ENCODE measurements at places on chromosomes 1 and 21.

GRCh38 chr1:204961765-204962419, 81.1 kb upstream of the CNTN2 start:
- no peak for DNase-seq

DNA sequence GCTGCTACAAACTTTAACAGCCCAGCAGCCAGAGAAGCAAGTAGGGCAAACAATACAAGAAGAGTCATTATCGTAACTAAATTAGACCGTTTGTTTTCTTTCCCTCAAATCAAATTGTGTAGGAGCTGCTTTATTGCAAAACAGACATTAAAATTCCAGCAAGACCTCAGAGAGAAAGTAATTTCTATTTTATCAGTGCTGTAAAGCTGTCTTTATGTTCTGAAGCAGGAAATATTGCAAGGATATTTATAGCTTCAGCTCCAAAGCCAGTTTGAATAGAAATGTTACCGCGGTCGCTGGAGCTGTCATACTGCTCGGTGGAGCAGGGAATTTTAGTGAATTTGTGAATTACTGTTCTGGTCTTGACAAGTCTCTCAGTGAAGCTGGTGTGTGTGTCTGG, 503.8 kb upstream of the PLXNA2 start:
- no peak for DNase-seq

DNA sequence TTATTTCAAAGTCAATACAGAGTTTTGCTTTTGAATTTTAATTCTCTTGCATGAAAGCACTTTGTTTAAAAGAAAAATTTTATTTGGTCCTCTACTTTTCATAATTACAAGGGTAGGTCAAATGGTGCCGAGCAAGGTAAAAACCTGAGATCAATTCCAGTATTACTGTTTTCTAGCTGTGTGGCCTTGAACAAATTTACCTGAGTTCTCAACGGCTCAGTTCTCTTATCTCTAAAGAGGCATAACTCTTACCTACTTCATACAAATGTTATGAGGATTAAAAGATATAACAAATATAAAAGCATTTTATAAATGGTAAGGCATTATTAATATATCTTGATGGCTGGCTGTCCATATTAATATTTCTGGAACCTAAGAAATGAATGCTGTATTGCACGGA, 42.5 kb downstream of the USP24 start:
- DNase-seq = no peak

DNA sequence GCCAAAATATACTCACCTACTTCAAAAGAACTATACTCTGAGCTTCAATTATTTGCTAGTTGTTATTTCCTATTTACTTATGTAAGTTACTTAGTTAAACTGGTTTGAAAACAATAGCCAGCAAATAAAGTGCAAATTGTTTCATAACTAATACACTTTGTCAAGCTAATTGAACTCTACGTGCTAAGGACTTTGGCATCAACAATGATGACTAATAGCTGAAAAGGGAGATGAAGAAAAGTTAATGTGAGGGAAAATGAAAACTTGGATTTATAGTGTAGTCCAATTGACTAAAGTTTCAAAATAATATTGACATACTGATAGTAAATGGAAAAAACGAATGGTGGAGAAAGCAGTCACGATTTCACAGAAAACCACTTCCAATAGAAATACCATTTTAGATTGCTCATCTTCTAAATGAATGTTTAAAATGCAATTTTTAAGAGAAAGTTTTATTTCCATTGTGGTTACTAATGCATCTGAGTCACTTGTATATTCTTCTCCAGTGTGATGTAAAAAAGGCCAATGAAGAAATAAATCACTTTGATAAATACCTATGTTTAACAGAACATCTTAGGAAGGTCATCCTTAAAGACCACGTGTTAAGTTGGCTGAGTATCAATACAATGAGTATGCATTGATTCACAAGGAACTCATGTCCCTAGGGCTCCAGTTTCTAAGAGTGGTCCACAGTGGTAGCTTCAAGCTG, 455.2 kb downstream of the LTN1 start:
- no peak for DNase-seq

DNA sequence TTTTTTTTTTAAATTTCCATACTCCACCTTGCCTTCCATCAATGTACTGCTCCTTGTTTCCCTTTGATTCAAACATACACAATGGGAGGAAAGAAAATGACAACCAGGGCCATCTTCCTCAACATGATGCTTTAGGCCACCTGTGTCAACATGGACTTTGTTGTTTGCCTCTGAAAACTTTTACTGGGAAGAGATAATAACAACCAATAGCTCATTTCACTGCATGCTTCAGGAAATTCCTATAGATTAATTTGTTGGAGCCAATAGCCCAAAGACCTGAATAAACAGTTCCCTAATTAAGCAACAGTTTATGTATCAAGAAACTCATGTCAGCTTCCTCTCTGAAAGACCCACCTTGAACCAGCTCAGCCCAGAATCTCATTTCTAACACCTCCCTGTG, 3.2 kb downstream of the KRTAP15-1 start:
- DNase-seq = no peak

GRCh38 chr1:203284411-203285123, 20.8 kb upstream of the BTG2 start:
- no peak for DNase-seq

DNA sequence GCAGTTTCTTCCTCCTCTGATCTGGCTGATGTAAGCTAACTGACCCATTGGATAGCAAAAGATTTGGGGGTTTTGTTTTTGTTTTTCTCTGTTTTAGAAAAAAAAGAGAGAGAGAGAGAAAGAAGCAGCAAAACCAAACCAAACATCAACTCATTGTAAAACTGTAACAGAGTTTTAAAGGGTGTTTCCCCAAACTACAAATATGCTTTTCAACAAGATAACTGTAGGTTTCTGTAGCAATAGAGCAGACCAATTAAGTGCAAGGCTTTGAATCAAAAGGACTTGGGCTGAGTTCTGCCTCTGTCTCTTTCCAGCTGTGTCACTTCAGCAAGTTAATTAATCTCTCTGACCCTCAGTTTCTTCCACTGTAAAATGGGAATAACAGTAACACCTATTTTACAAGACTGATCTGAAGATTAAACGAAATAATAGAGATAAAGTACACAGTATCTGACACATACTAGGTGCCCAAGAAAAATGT, 44.5 kb downstream of the RRAGC start:
- no peak for DNase-seq

GRCh38 chr1:112381324-112382076, 14.5 kb upstream of the CTTNBP2NL start:
- DNase-seq = no peak

DNA sequence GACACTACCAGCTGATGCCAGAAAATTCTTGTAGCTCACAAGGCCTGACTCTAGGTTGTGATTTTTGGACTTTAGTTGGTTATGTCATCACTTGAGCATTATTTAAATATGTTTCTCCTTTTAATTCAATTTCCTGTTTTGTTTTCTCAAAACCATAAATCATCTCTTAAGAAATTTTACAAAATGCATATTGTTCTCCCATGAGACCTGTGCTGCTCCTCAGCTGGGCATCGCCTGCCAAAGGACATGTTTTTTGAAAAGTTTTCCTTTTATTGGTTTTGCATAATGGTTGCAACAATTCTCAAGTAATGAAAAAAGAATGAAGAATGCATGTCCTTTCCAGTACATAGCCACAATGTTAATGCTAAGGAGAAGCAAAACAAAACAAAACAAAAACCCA, 204.7 kb upstream of the LYPLAL1 start:
- no peak for DNase-seq

GRCh38 chr21:28604946-28605537, 387.6 kb downstream of the LTN1 start:
- DNase-seq = no peak

- no peak for DNase-seq
Observed at GRCh38 chr1:30912913-30913652, 4.5 kb upstream of the SDC3 start.

DNA sequence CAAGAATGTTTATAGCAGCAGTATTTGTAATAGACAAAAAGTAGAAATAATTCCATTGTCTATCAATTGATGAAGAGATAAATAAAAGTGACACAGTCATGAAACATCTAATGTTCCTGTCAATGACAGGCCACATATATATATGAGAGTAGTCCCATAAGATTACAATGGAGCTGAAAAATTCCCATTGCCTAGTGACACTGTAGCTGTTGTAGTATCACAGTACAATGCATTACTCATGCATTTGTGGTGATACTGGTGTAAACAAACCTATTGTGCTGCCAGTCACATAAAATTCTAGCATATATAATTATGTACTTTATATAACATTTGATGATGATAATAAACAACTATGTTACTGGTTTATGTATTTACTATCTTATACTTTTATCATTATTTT, 141.9 kb upstream of the LYPLAL1 start:
- DNase-seq = no peak

- no peak for DNase-seq
Observed at GRCh38 chr1:36512842-36513241, 30.1 kb upstream of the CSF3R start.

GRCh38 chr1:215407575-215407974, 159.5 kb upstream of the KCTD3 start:
- no peak for DNase-seq

DNA sequence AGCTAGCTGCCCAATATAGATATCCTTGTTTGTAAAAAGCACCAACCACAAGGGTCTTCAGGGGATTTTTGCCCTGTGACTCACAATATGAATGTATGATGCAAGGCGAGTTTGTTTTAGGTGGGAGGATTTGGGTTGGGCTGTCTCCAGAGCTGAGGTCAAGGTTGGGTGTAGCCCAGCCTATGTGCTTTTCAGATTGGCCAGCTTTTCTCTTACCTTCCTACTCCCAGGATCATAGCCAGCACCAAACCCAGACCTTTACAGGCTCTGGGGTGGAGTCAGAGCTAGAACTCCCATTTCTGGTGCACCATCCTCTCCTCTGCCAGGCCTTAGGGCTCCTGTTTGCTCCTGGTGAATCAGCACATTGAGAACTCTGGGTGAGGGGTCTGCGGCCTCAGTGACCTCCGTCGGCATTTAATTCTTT, 55.6 kb upstream of the GCLM start:
- DNase-seq = no peak

DNA sequence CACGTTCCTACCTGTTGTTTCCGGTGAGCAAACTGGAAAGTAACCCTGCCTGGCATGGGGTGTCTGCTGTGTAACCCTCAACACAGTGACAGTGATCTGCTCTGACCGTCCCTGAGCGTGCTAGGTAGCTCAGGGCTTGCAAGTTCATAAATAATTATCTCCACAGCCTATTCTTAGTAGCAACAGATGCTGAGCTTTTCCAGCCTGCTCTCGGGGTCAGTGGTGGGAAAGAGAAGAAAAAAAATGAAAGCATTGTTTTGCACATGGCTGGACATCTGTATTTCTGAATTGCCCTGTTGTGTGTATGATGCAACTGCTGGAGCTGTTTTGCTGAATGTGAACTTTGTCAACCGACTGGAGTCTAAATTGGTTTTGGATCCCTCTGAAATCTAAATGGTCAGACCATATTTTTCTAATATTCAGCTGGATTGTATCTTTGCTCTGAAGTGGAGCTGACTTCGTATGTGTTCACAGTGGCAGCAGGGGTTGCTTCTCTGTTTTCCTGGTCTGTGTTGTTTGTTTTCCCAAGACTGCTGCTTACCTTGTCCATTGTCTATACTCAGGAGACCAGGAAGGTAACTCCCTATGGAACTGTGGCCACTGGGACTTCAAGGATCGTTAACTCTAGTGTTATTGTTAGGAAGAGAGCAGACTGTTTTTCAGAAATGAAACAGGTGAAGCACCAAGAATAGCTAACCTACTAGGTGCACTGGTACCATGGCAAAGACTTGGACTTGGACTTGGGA, 27.0 kb downstream of the TGFB2 start:
- DNase-seq = no peak

GRCh38 chr1:214550013-214550856, 1.2 kb downstream of the PTPN14 start:
- no peak for DNase-seq

GRCh38 chr1:38009088-38009840, 3.3 kb upstream of the UTP11 start:
- DNase-seq = no peak

DNA sequence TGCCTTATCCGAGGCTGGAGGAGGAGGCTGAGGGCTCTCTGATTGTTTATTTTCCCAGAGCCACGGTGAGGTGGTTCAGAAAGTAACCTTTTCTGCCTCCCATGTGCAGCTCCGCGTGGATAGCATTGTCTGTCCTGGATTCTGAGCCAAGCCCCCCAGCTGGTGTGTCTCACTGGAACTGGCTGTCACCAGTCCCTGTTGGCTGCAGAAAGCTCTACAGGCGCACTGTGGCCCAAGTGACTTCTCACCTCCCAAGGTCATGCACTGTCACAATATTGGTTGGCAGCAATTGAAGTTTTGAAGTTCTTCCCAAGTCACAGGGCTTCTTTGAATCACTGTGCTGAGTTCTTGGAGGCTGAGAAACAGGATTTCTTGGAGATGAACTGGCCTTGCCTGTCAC, 8.2 kb downstream of the BMP8A start:
- DNase-seq = no peak

DNA sequence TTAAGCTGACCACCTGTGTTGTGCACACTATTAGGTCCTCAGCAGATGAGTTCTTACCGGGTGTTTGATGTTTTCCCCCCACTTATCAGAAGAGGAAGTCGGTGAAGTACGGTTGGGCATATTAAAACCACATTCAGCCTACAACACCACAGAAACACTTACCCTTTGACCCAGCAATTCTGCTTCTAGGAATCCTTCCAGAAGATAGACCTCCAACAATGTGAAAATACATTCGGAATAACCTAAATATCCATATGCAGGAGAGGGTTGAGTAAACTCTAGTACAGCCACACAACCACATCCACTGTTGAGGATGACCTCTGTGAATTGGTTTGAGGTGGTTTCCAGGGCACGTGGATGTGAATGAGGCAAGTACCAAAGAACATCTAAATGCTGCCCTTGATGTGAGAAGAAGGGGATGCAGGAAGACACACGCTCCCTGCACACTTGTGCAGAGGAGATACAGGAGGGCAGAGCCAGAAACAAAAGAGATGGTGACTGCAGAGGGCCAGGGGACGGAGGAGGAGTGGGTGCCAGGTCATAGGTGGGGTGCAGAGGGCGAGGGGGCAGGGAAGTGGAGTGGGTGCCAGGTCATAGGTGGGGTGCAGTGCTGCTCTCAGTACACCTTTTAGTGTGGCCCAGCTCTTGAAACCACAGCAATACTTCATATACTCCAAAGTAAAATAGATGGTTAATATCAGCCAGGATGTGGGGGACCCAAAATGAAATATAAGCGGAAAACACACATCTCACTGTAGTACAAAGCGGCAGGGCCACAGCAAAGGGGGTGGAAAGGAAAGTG, 12.8 kb downstream of the ADARB1 start:
- DNase-seq = no peak

- DNase-seq = no peak
Observed at GRCh38 chr1:110607536-110608230, 1.5 kb upstream of the KCNA2 start.

DNA sequence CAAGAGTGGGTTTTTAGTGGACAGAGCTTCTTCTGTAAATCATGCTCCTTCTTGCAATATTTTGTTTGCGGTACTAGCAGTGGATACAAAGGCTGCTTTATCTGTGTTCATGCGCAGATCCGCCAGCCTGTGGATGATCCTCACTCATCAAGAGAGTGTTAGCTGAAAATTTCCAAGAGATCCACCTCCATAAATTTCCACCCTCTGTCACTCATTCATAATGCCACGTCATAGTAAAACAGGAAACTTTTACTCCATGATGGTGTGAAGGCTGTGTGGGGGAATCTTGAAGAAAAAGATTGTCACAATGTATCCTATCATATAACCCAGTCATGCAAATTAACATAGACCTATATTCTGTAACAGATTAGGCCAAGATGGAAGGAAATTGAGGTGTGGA, 4.4 kb upstream of the MAPKAPK2 start:
- DNase-seq = no peak

Data from NCI-H446 (cell line).